ENCODE measurements at places on chromosomes 4 and X. TPM values are rescaled to one million over a fixed set of nuclear protein-coding genes. Genes with fewer than 3 reads are reported as not detected.

FDCSP gene
- total RNA-seq: not detected

GRPEL1 gene
- 96.6 TPM for total RNA-seq

RPL34 gene
- total RNA-seq: 1,572 TPM

AFAP1 gene
- 13.8 TPM for total RNA-seq

ANXA3 gene
- 2.8 TPM for total RNA-seq

NXF2 gene
- not detected for total RNA-seq

LONRF3 gene
- total RNA-seq: 5.1 TPM

PNMA6F gene
- not detected for total RNA-seq

ETNPPL gene
- not detected for total RNA-seq

SMIM10 gene
- total RNA-seq: 2.8 TPM

TLR3 gene
- total RNA-seq: not detected

ADH1B gene
- total RNA-seq: not detected

SLC34A2 gene
- not detected for total RNA-seq

CDKL2 gene
- total RNA-seq: 0.60 TPM

NPY1R gene
- not detected for total RNA-seq

STS gene
- 1.2 TPM for total RNA-seq

PNMA6A gene
- total RNA-seq: 2.1 TPM

BEND4 gene
- total RNA-seq: 1.2 TPM

ATRX gene
- 56.1 TPM for total RNA-seq
